DMS79 (cell line): ENCODE measurements at places on chromosomes 5 and 9.

GRCh38 chr5:28286566-28286965 lies 1248.2 kb upstream of the CDH9 start:
- no peak for DNase-seq

- DNase-seq, result peak; percentile 75
Observed at GRCh38 chr5:143222287-143223231, 180.9 kb downstream of the NR3C1 start.

GRCh38 chr5:101009758-101010519 lies 106.9 kb upstream of the ST8SIA4 start:
- DNase-seq, result no peak

DNA sequence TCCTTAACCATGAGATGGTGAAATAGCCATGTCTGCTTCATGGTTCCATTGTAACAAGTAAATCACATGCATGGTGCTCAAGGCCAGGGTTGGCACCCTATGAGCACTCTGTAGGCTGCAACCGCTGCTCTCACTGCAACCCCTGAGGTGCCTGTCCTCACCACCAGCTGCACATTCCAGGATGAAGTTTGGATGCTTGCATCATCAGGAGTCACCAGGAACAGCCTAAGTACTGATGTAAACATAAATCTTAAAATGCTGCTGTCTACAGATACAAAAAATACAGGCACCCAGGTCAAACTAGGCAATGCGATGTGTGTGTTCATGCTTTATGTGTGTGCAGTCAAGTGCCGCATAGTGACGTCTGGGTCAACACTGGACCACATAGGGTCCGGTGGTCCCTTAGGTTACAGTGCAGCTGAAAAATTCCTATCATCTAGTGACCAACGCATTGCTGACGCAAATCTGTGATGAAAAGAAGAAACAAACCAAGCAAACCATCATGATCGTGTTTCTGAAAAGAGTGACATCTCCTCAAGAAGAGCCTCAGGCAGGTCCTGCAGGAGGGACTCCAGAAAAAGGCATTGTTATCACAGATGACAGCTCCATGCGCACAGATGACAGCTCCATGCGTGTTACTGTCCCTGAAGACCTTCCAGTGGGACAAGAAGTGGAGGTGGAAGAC lies 234.8 kb downstream of the AUH start:
- DNase-seq, result no peak

GRCh38 chr5:180205916-180206315 lies 3.1 kb downstream of the RASGEF1C start:
- no peak for DNase-seq

DNA sequence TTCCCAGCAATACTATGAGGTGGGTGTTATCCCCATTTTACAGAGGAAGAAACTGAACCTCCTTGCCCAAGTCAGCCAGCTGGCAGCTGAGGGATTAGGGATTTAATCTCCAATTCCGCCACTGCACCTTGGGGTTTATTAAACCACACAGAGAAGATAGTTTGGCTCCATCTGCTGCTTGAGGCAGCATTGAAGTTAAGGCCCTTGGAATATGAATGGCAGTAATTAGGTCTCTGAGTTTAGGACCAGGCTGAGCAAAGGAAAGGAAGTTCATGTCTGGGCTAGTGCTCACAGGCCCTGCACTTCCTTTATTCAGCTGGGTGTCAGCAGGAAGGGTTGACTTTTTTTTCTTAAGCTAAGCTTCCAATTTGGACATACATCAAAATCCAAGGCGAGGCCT lies 86.9 kb upstream of the GDNF start:
- DNase-seq, result no peak

DNA sequence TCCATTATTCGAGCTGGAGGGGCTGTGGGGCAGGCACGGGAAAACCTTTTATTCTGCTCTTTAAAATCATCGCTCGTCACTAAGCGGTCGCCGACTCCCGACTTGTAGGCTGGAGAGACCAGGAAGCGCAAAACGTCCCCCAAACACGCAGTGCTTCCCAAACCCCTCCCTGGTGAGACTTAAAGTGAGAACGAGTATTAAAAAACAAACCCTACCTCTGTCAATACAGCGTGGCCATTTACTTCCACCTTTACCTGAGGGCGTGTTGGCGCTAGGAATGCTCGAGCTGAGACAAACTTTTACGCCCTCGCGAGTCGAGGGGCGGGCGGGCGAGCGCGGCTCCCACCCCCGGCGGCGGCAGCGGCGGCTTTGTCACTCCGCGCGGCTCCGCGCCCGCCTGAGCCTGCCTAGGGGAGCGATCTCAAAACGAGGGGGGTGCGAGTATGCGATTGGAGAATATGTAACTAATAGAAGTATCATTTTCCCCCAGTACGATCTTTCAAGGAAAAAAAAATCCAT lies at the start of gene NR2F1-AS1:
TSS of gene NR2F1-AS1 (minus strand) at position 293 of the 519 bp plus-strand sequence.
- no peak for DNase-seq

GRCh38 chr9:119483153-119483552 lies 113.9 kb upstream of the BRINP1 start:
- DNase-seq, result no peak

GRCh38 chr5:31366941-31367340 lies 165.0 kb downstream of the DROSHA start:
- DNase-seq, result no peak

DNA sequence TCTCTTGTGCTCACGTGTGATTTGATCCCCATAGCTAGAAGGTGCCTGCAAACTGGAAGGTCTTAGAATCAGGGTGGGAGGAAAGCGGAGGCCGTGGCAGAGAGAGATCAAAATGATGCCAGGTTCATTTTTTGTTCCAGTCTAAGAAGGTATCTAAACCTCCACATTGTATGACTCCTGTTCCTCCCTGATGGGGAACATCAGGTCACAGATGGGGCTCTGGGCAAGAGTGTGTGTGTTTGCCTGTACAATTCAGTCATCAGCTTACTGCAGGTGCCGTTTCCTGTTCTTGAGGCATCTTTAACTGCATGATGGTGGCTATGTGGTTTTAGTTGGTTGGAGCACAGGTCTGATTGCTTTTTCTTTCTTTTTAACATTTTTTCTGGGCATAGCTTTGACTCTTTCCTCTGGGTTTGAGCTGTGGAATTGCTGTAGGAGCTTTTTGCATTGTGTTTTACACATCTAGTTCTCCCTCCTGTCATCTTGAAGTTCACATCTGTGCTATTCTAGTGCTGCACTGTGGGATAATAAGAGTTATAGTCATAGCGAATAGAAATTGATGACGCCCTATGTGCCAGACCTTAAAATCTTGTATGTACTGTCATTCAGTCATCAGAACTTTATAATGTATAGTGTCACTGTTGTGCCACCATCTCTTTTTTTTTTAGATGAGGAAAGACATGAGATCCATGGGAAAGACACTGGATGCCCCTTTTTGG lies 30.8 kb downstream of the ARHGAP26 start:
- no peak for DNase-seq

DNA sequence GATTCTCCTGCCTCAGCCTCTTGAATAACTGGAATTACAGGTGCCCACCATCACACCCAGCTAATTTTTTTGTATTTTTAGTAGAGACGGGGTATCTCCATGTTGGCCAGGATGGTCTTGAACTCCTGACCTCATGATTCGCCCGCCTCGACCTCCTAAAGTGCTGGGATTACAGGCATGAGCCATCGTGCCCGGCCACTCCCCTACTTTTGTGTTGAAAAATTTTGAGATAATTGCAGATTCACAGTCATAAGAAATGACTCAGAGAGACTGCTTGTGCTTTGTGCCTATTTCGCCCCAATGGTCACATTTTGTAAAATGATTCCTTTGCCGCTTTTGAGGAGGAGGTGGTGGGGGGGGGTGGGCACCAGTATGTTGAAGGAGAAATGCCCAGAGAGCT lies 48.1 kb upstream of the SH3PXD2B start:
- DNase-seq, result no peak

DNA sequence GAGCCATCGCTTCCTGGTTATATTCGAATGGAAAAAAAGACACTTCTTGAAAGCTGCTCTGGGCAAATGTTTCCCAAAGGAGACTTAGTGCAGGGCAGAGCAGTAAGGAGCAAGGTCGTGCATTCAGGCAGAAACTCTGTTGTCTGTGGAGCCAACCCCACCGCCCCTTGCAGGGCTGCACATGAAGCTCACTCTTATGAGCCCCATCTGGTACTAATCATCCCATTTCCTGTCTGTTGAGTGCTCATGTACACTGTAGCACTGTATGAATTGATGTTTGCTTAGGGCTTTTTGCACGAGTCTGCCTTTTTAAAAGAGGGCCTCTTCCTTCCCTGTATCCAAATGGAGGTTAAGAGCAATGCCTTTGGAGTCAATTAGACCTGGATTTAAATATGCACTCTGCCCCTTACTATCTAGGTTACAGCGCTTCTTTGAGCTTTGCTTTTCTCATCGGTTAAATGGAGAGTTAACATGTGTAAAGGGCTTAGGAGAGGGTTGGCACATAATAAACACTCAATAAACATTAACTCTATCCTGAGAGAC lies 25.4 kb downstream of the HMHB1 start:
- DNase-seq, result no peak

GRCh38 chr5:57184322-57184721 lies 10.5 kb downstream of the GPBP1 start:
- DNase-seq, result no peak

GRCh38 chr5:135046661-135047346 lies 12.8 kb upstream of the PITX1 start:
- DNase-seq, result no peak

- DNase-seq, result no peak
Observed at GRCh38 chr9:93026640-93027039, 31.9 kb upstream of the SUSD3 start.

- no peak for DNase-seq
Observed at GRCh38 chr5:29902859-29903258, 1290.6 kb upstream of the CDH6 start.

- DNase-seq, result no peak
Observed at GRCh38 chr9:97529363-97530076, 28.1 kb downstream of the TMOD1 start.
